ENCODE measurements at places on chromosomes 16 and 17. TPM values are rescaled to one million over a fixed set of nuclear protein-coding genes. Genes with fewer than 3 reads are reported as not detected.

The HBZ gene
- not detected for polyA plus RNA-seq

DNA sequence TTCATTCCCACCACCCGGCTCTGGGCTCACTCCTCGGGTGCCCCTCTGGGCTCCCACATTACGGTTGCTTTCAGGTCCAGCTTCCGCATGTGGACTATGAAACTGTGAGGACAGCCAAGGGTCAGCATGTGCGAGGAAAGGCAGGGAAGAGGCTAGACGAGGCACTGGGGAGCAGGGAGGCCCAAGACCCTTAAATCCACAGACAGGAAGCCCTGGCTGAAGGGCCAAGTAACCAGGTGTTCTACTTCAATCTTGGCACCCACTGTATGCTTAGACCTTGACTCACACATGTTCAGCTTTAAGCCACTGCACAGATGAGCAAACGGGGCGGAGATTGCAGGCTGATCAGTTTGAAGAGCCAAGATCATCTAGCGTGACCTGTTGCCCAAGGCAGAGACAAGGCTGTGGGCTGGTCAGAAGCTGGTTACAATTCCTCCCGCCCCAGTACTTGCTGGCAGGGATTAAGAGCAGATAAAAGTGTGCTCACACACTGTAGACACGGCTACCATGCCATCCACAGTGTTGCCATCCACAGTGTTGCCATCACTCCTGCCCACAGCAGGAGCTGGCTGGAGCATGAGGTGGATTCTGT, at the start of gene CES4A:
CES4A (plus strand) TSS at position 393 of the 592 bp plus-strand sequence; CDS start at position 577, 184 bp downstream.
- no peak for DNase-seq

GRCh38 chr16:1003391-1004347, 22.1 kb downstream of the SOX8 start:
- DNase-seq, result no peak

DNA sequence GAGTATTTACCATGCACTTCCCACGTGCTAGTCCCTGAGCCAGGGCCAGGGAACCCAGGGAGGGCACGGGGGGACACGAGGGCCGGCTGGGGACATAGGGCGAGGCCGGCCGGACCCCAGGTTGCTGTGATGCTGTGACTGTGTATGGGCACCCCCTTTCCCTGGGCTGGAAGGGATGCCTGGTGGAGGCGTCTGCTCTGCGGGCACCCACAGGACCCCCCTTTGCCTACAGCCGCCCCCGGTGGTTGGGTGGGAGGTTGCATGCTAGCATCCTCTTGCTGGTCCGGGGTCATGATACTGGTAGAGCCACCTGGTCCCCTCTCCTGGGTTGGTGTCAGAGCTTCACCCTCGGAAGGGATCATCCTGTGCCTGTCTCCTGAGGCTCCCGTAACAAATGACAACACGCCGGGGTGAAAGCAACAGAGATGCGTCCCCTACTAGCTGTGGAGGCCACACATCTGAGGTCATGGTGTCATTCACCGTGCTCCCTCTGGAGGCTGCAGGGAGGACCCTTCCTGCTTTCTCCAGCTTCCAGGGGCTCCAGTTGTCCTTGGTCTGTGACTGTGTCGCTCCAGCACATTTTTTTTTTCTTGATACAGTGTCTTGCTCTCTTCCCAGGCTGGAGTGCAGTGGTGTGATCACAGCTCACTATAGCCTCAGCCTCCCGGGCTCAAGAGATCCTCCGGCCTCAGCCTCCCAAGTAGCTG, 3.1 kb upstream of the CIAO3 start:
- no peak for DNase-seq

- DNase-seq, result no peak
Observed at GRCh38 chr16:69408475-69408874, 15.9 kb upstream of the CYB5B start.
